ENCODE measurements at places on chromosomes 3 and 15.

DNA sequence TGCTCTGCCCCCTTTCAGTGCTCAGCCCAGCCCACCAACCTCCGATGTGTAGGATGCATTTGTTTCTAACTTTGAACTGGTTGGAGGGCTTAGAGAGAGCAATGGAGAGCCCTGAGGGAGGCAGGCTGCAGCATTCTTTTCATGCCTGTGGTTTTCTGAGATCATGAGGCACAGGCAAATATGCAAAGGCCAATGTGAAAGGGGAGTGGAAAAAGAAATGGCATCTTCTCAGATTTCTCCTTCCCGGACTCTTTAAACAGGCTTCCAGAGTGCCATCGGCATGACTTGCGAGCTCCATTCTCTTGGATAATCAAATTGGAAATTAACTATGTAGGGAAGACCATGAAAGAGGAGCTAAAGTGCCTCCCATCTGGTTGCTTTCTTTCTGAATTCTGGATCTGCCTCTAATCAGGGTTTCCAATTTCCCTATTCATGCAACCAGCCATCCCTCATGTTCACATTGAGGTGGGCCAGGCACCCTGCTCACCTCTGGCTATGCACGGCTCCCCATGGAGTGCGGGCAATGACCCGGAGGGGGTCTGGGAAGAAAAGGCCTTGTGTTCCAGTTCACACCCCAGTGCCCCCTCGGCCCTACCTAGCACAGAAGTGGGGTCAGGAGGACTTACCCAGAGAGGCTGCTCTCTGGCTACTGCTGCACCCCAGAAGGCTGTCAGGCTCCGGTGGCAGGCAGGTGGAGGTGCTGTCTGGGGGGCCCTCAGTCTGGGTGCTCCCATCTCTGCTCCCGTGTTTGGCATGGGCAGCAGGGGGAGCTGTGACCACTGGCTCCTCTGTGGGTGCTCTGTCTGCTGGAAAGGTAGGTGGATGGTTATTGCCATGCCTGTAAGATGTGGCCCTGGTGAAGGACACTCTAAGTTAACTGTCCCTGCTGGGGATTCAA, 16.1 kb downstream of the AMOTL2 start:
- peaks cover 7% of the 10 kb centered on the region for H3K27me3 ChIP-seq
- no peak overlapping the region for H3K4me3 ChIP-seq
- DNase-seq = no peak

- no peak overlapping the region for H3K4me3 ChIP-seq
- no peaks in the 10 kb centered on the region for H3K4me1 ChIP-seq
- no peak for DNase-seq
- peaks cover 3% of the 10 kb centered on the region for H3K27me3 ChIP-seq
These were observed 29.3 kb upstream of the ABHD2 start for GRCh38 chr15:89058876-89059405.

DNA sequence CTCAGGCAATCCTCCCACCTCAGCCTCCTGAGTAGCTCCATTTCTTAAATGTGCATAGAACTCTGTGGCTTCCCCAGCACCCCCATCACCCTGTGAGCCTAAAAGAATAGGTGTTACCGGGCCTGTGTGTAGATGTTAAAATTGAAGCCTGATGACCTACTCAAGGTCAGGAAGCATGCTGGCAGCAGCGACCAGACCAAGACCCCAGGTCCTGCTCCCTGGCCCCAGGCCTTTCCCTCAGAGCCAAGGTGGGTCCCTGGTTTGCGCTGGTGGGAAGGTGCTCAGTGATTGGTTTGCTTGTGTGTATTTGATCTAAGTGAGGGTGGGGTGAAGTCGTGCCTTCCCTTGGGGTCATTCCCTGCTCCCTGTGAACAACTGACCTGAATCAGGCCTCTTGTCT, 18.4 kb upstream of the CRABP1 start:
- no peaks in the 10 kb centered on the region for H3K27me3 ChIP-seq
- no peaks in the 10 kb centered on the region for H3K36me3 ChIP-seq
- no peaks in the 10 kb centered on the region for H3K4me1 ChIP-seq
- no peak overlapping the region for H3K27ac ChIP-seq
- no peak overlapping the region for H3K4me3 ChIP-seq

DNA sequence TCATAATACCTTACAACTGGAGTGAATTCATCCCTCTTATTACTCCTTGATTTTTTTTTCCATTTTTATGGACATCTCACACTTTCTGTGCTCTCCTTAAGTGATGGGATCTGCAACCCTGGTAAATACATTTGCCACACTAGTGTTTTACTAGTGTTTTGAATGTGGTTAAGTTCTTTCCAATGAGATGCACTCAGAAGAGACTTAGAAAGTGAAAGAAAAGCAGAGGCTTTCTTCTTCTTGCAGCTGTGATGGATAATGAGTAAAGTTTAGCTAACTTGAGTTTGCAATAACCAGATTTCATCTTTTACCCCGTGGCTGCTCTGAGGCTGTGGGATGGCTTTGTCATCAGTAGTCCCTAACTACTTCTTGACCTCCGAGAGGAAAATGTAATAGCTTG, 1248.4 kb downstream of the NSUN3 start:
- H3K27me3 ChIP-seq = no peaks in the 10 kb centered on the region
- no peaks in the 10 kb centered on the region for H3K4me1 ChIP-seq
- no peak for DNase-seq
- no peak overlapping the region for H3K4me3 ChIP-seq

DNA sequence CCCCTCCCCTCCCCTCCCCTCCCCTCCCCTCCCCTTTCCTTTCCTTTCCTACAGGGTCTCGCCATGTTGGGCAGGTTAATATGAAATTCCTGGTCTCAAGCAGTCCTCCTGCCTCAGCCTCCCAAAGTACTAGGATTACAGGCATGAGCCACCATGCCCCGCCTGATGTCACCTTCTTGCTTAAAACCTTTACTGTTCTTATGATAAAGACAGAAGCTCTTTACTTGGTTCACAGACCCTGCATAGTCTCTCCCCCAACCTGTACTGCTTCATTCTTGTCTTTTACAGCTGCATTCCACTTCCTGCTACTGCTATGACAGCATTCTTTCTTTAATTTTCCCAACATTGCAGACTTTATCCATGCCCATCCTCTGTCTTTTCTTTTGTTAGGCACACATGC, 20.8 kb downstream of the MED12L start:
- DNase-seq = no peak
- H3K27me3 ChIP-seq = peaks cover 11% of the 10 kb centered on the region
- no peak overlapping the region for H3K27ac ChIP-seq
- H3K4me1 ChIP-seq = no peaks in the 10 kb centered on the region
- no peaks in the 10 kb centered on the region for H3K36me3 ChIP-seq
- H3K4me3 ChIP-seq = no peak overlapping the region

DNA sequence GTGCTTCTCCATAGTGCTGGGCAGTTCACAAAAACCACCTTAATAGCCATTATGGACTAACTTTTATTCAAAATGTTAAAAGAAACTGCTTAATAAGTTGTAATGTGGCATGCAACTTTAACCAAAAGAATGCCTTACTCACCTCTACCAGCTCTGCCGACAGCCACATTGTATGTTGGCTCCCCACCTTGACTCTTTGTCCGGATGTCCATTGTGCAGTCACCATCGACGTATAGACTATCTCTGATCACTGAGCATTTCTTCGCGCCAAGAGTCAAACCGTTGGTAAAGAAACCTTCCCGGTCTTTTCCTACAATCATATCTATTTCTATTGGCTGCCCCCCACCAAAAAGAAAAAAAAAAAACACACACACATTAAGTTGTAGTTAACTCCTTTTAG, 2.5 kb downstream of the PFN2 start:
- H3K4me1 ChIP-seq = peaks cover 13% of the 10 kb centered on the region
- H3K27ac ChIP-seq = no peak overlapping the region
- no peak overlapping the region for H3K4me3 ChIP-seq
- peaks cover 1% of the 10 kb centered on the region for H3K36me3 ChIP-seq
- peaks cover 34% of the 10 kb centered on the region for H3K27me3 ChIP-seq

DNA sequence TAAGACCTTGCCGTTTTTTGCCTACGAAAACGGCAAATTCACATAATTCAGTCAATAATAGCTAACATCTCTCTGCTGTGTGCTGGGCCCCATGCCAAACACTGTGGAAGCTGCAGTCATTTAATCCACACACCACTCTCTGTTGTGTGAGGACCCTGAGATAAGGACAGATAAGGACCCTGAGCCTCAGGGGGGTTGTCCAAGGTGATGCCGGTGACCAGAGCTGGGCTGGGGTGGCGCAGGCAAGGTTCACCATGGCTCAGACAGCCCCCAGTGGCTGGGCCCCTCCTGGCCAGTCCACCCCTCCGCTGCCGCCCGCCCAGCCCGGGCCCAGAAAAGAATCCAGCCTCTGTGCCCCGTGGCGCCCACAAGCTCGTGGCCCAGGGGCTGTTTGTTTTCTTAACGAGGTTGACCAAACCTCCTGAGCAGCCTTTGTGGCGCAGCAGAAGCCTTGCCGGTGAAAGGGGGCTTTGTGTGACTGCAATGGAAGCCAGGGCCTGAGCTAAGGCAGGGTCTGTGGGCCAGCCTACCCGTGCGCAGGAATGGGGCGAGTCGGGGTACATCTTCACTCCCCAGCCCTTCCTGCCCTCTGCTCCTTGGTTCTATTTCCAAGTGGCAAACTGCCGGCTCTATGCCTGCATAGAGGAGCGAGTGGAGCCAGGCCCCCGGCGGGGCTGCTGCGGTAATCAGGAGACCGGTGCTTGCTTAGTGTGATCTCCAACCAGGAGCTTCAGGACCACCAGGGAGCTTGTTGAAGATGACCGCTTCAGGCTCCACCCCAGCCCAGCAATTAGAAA, 4.4 kb upstream of the SNX22 start:
- H3K4me3 ChIP-seq = no peak overlapping the region
- H3K4me1 ChIP-seq = peaks cover 12% of the 10 kb centered on the region
- no peaks in the 10 kb centered on the region for H3K27me3 ChIP-seq
- peaks cover 2% of the 10 kb centered on the region for H3K36me3 ChIP-seq
- DNase-seq = no peak

GRCh38 chr15:51724673-51725072, 12.8 kb downstream of the LYSMD2 start:
- peaks cover 14% of the 10 kb centered on the region for H3K4me1 ChIP-seq
- no peak overlapping the region for H3K27ac ChIP-seq
- no peak overlapping the region for H3K4me3 ChIP-seq

DNA sequence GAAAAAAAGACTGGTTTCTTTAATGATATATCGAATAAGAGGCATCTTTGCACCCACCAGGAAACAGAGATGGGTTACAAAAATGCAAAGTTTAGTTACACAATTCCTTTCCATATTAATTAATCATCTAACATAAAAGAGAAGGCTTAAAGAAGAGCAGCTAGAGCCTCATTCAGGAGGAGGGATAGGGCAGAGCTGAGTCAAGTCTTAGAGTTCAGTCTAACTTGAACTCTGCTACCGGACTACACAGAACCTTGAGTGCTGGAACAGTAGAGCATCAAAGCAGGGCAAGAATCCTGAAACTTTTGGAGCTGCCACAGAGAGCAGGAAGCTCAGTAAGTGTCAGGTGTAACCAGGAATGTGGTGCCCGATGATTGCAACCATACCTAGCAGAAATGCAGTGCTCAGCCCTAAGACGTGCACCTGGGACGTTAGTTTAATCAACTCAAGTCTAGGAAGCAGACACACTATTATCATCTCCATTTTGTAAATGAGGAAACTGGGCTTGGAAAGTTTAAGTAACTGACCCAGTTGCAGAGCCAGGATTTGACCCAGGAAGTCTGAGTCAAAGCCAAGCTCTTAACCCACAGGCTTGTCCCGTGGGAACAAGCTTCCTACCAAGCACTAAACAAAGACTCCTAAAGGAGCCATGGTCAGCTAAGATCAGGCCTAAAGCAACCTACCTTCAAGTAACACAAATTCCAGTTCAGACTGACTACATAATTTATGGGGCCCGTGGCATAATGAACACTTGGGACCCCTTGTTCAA, 187.4 kb downstream of the FOXP1 start:
- peaks cover 6% of the 10 kb centered on the region for H3K36me3 ChIP-seq
- DNase-seq = no peak
- peaks cover 2% of the 10 kb centered on the region for H3K27me3 ChIP-seq
- no peak overlapping the region for H3K4me3 ChIP-seq
- no peak overlapping the region for H3K27ac ChIP-seq

DNA sequence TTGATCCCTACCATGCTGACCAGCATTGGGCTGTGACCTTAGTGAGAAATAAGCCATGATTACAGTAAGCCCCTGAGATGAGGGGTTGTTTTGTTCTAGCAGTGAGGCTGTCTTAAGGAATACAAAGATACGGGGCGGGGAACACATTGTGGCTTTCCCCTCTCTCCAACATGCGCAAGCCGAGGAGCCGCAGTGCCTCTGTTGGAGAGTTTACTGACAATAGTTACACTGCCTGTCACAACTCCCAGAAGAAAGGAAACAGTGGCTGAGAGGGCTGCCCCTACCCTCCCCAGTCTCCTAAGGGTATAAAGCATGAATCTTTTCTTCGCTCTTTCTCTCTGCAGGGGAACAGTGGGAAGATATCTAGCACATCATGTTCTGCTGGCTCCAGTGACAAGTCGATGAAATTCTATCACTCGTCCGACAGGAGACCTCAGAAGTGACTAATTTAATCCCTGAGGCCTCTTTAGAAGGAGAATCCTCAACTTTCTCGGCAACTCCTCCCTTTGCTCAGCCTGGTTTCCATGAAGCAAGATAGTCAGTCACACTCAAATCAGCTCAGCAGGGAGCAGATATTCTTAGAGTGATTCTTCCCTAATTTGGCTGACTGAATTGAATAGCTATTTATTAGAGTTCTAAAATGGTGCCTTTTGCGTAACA, 409.0 kb upstream of the PROK2 start:
- no peak overlapping the region for H3K27ac ChIP-seq
- H3K4me3 ChIP-seq = no peak overlapping the region
- DNase-seq = no peak
- H3K36me3 ChIP-seq = no peaks in the 10 kb centered on the region
- H3K27me3 ChIP-seq = peaks cover 4% of the 10 kb centered on the region

DNA sequence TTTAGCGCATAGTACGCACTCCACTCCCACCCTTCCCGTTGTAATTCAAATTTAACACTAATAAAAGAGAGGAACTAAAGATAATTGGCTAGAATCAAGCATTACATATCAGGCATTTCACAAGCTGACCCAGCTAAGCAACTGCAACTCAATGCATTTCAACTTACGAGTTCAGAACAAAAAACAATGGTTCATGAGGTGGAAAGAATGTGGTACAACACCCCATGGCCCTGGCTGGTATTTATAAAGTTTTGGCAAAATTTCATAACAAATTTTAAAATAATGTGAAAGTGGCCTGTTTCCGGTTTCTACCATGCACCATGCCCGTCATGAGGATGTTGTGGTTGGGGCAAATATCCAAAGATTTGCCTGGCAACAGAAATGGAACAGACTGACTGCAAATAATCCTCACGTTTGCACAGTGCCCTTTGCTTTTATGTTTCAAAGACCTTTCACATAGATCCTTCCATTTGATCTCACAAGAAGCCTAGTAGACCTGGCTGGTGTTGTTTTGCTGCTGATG, 455.3 kb upstream of the NR2F2 start:
- peak overlapping the region; percentile 37 for H3K4me3 ChIP-seq
- H3K27me3 ChIP-seq = peaks cover 4% of the 10 kb centered on the region
- H3K4me1 ChIP-seq = peaks cover 55% of the 10 kb centered on the region
- no peak for DNase-seq

GRCh38 chr3:17355591-17355990, 386.8 kb downstream of the TBC1D5 start:
- no peak overlapping the region for H3K27ac ChIP-seq
- H3K36me3 ChIP-seq = peaks cover 6% of the 10 kb centered on the region
- H3K27me3 ChIP-seq = no peaks in the 10 kb centered on the region
- no peaks in the 10 kb centered on the region for H3K4me1 ChIP-seq

- H3K36me3 ChIP-seq = peaks cover 3% of the 10 kb centered on the region
- DNase-seq = no peak
- peaks cover 20% of the 10 kb centered on the region for H3K27me3 ChIP-seq
- no peaks in the 10 kb centered on the region for H3K4me1 ChIP-seq
These were observed 235.6 kb upstream of the TGFBR2 start for GRCh38 chr3:30370681-30371271.

GRCh38 chr15:45183511-45183910, 4.3 kb downstream of the SHF start:
- H3K27me3 ChIP-seq = peaks cover 7% of the 10 kb centered on the region
- H3K4me3 ChIP-seq = no peak overlapping the region
- no peak overlapping the region for H3K27ac ChIP-seq
- H3K4me1 ChIP-seq = peaks cover 17% of the 10 kb centered on the region
- no peaks in the 10 kb centered on the region for H3K36me3 ChIP-seq

Data from T-helper 2 cell treated with Interferon-gamma antibody and Interleukin-4, amounts not matched to agents 5 μg/mL and 100 μg/mL, for 36 hours (primary cell).